Astrocyte of the hippocampus (primary cell): ENCODE measurements at places on chromosomes 11 and 22.
A peak's percentile ranks its signal among the peaks of the same experiment; 100 is the strongest.

- DNase-seq = no peak
Observed at GRCh38 chr22:19177164-19178064, 1.1 kb downstream of the SLC25A1 start.

DNA sequence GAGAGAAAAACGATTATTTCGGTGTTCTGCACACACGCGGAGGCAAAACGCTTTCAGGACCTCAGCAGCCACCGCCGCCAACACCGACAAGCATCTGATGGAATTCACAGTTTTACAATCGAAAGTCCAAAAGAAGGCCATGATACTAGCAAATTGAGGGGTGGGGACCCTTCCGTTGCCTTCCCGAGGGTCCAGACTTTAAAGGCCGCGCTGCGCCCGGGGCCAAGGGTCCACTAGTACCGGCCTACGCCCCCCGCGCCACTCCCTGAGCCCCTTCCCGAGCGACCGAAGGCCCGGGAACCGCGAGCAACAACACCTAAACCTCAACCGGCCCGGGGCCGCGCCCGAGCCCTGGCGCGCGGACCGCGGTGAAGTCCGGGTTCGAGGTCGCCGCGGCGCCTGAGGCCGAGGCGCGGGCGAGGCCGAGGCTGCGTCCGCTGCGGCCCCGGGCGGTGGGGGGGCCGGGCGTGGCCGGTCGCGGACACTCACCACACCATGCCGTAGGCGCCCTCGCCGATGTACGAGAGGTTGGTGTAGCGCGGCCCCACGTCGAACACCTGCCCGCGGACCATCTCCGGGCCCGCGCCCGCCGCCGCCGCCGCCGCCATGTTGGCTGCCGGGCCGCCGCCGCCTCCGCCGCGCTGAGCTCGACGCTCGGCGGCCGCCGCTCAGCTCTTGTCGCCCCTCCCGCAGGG lies 465 bp downstream of the MAPK1 start:
- peak; percentile 52 for DNase-seq

- no peak for DNase-seq
Observed at GRCh38 chr22:38440747-38441350, 14.2 kb downstream of the KCNJ4 start.

DNA sequence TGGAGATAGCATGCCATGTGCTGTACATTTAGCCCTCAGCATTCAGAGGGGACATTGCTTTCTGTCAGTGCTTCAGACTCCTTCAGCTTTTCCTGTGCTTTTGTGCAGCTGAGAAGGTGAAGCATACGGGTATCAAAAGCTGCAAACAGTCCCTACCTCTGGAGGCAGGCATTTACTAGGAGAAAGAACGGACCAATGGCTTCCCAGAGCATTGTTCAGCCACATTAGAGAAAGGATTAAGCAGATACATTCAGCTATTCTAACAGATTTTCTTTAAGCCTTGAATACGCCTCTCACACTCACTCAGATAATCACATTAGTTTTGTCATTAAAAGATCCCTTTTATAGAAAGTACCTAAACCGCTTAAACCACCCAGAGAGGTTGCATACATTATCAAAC lies 80.7 kb upstream of the FAM181B start:
- no peak for DNase-seq

DNA sequence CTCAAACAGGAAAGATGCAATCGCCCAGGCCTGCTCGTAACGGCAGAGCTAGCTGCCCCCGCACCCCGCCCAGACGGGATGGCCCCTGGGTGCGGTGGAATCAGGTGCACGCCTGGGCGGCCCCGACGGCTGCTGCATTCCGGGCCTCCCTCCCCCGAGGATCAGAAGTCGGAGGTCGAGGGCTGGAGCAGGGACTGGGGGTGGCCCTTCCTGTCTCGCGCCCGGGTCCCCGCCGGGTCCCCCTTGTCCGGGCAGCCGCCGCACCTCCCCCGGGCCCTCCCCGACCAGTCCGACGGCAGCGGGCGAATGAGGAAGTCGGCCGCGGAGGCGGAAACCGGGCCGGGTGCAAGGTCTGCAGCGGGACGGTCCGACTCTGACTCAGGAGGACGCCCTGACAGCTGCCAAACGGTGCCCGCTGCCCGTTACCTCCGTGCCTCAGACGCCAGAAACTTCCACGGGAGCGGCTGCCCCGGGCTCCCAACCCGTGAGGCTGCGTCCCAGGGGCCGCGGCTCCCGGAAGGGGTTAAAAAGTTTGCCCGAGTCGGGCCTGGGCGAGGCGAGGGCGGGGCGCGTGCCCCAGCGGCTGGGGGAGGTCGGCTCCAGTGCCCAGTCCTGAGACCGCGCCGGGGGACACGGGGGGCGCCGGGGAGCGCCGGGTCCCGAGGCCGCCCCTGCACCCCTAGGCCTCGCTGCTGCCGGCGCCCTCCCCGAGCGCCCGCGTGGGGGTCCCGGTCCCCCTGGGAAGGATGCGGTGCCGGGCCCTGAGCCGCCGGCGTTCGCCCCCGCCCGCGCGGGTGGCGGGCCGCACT lies 663 bp downstream of the MYH9 start:
- DNase-seq = peak; percentile 60

- DNase-seq = no peak
Observed at GRCh38 chr11:125950178-125950490, 4.3 kb downstream of the VSIG10L2 start.
